ENCODE measurements at places on chromosomes 6 and 20.

DNA sequence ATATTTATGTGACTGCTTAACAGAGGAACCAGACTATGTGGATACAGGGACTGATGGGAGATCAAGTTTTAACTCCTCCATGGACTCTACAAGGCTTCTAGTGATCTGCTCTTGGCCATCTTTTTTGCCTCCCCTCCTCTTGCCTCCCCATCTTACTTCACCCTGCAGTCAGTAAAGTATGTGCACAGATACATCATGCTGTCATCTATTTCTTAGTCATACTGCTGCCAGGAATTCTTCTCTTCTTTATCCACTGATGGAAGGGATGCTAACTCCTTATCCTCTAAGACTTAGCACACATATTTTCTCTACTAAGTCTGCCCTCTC lies 27.6 kb upstream of the FAM83C start:
- DNase-seq = no peak

- no peak for DNase-seq
These were observed 42.9 kb downstream of the CDH26 start for GRCh38 chr20:60001108-60001507.

- DNase-seq = no peak
These were observed 10.6 kb downstream of the TEAD3 start for GRCh38 chr6:35486005-35486925.

DNA sequence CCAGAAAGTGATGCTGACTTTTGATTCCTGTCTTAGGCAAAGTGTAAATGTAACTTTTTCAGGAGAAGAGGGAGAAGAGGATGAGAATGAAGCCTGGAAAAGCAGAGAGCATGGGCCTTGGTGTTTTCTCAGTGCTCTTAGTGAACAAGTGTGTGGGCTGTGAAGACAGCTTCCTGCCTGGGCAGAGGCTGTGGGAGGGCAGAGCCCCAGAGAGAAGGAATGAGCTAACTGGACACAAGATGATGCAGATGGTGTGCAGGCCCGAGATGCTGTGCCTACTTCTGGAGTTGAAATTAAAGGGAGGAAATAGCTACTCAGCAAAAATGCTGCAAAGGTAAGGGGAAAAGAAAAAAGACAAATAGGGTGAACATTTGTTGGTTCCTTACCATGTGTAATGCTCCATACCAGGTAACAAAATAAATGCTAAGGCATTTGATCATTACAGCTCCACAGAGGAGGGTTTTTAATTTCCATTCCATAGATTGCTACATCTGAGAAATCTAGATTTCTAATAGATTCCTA lies 87.0 kb upstream of the CEP162 start:
- no peak for DNase-seq

GRCh38 chr6:165834613-165835259 lies 171.7 kb upstream of the PDE10A start:
- no peak for DNase-seq

Data from stimulated activated CD4-positive, alpha-beta T cell treated with anti-CD3 and anti-CD28 coated beads, Interleukin-1b, Interleukin-23, amount 100 ng/mL, for 24 hours (primary cell).